ENCODE measurements at places on chromosomes 12 and 14. TPM values are rescaled to one million over a fixed set of nuclear protein-coding genes. Genes with fewer than 3 reads are reported as not detected.

DNA sequence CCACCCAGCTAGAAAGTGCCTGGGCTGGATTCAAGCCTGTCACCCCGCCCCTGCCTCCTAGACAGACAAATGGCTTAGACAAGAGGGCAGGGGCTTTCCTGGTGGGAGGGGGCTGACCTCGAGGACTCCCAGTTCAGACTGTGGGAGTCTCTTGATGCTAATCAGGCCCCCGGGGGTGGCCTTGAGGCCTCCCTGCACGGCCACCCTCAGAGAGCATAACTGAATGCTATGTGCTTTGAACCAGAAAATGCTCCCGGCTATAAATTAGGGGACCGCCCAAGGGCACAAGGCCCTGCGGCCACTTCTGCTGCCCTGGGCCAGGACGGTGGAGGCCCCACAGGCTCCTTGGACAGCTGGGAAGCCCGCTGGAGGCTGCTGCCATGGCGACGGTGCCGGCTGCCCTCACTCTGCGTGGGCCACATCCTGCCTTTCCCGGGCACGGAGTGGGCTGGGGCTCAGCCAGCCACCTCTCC is 111.0 kb upstream of the NCOR2 start:
- DNase-seq, result no peak

- DNase-seq, result no peak
Measured at GRCh38 chr12:64742416-64742815, 16.8 kb downstream of the GNS start.

DNA sequence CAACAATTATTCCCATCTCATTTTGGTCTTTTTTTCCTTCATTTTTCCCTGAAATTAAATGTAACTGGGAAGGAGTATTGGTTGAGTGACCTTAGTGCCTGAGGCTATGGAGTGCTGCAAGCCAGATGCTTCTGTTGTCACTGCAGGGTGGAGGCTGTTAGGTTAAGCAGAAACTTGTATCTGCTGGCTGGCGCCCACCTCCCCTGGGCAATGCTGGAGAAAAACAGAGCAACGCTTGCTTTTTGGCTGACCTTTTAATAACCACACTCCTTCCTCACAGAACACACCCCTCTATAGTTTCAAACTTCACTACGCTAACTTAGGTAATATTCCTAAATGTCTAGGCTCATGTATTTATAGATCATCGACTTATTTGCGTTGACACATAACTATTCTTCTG is 583.5 kb upstream of the NOVA1 start:
- no peak for DNase-seq

GRCh38 chr12:4107436-4107878 is 166.1 kb upstream of the CCND2 start:
- DNase-seq, result peak; percentile 42

- no peak for DNase-seq
Measured at GRCh38 chr14:96105926-96106441, 66.8 kb downstream of the C14orf132 start.

DNA sequence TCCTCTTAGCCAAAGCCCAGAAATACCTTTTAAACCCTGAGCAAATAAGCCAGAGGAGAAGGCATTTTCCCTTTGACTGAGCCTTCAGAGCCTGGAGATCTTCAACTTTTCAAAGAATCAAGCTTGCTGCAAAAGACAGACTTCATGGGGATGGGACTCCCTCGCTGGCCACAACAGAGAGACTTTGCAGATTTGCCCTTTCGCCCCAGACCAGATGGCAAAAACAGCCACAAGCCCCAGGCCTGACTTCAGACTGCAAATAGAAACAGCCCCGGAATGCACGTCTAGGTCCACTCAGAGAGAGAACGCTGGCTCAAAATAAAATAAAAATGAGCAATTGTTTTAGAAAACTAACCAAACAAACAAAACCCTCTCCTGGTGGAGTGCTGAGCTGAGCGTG is 114.6 kb upstream of the MED13L start:
- DNase-seq, result no peak

GRCh38 chr12:10030446-10030845 is at the start of gene CLEC9A:
Gene CLEC9A, plus strand, starts transcription at chr12:10030682. Its CDS starts 22,006 bp downstream, at chr12:10052688.
- no peak for DNase-seq

DNA sequence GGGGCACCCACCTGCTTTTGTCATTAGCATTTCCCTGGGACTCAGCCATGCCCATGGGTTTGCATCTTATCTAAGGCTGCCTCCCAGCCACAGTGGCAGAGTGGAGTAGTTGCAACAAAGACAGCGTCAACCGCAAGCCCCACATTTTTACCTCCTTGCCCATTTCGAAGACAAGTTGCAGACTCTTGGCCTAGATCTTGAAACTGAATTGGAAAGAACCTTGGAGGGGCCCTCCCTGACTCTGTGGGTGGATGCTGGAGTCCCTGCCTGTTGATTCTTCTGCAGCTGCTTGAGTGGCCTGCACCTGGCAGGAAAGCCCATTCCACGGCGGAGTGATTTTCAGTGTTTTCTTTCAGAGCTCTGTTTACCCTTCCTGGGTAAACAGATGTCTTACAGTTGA is 309.0 kb downstream of the VRK1 start:
- no peak for DNase-seq

DNA sequence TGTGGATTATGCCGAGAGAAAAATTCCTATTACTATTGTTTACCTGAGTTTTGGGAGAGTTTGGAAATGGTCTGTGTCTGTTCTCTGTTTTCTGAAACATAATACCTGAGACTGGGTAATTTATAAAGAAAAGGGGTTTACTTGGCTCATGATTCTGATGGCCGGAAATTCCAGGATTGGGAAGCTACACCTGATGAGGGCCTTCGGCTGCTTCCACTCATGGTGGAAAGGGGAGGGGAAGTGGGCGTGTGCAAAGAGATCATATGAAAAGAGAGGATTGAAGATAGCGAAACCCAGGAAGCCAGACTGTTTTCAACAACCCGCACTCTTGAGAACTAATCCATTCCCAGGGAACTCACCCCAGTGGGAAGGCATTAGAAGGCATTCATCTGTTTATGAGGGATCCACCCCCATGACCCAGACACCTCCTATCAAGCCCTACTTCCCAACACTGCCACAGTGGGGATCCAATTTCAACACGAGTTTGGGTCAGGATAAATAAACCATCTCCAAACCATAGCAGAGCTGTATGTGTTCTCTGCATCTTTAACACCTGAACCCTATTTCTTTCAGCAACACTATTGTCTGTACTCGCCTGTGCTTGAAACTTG is 51.1 kb downstream of the APAF1 start:
- no peak for DNase-seq

- DNase-seq, result peak; percentile 48
Measured at GRCh38 chr12:129186952-129187351, 333.7 kb downstream of the GLT1D1 start.

- DNase-seq, result no peak
Measured at GRCh38 chr14:55603401-55603953, 23.5 kb downstream of the KTN1 start.

GRCh38 chr14:46596236-46596635 is 55.3 kb downstream of the RPL10L start:
- no peak for DNase-seq

The SSPN gene
- not detected for total RNA-seq

The FGF23 gene
- total RNA-seq, result not detected

The INHBC gene
- total RNA-seq, result 0.13 TPM

The KRT85 gene
- not detected for total RNA-seq

The ERP27 gene
- not detected for total RNA-seq

All from HT1080 (cell line).